Anterior cingulate cortex (tissue), 58 donors: ENCODE measurements at places on chromosomes 2 and 18.

- no peak for DNase-seq
Measured at GRCh38 chr18:693466-694187, 18.8 kb downstream of the ENOSF1 start.

- DNase-seq, result no peak
Measured at GRCh38 chr2:235389626-235390025, 104.2 kb upstream of the AGAP1 start.

DNA sequence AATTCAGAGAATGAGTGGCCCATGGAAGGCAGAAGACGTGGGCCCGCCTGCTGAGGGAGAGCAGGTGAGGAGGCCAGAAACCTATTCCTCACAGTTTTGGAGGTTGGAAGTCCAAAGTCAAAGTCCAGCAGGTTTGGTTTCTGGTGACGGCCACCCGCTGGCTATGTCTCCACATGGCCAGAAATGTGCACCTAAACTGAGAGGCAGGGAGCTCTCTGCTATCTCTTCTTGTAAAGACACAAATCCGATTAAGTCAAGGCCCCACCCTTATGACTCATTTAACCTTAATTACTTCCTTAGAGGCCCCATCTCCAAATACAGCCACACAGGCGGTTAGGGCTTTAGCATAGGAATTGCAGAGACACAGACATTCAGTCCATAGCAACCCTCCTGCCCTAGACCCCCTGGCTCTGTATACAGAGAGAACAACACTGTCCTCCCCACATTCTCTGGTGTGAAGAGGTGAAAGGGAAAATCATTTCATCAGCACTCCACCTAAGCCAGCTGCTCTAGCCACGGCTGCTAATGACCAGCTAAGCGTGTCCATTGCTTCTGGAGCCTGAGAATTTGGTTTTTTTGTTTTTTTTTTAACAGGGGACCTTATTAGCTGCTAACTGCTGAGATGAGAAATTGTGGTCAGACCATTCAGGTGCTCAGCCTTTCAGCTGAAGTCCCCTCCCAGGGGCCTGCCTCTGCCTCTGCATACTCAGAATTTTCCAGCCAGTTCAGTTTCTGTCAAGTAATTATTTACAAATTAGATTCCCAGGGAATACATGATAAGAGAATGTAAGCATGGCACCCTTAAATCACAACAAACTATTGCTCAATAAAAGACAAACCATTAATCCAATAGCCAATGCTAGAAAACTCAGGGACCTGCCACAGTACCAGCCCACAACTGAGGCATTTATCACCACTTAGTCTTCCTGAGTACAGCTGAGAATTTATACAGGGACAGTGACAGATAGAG, 368.7 kb upstream of the ID2 start:
- no peak for DNase-seq

GRCh38 chr2:128455721-128456050, 137.0 kb upstream of the HS6ST1 start:
- DNase-seq, result no peak

DNA sequence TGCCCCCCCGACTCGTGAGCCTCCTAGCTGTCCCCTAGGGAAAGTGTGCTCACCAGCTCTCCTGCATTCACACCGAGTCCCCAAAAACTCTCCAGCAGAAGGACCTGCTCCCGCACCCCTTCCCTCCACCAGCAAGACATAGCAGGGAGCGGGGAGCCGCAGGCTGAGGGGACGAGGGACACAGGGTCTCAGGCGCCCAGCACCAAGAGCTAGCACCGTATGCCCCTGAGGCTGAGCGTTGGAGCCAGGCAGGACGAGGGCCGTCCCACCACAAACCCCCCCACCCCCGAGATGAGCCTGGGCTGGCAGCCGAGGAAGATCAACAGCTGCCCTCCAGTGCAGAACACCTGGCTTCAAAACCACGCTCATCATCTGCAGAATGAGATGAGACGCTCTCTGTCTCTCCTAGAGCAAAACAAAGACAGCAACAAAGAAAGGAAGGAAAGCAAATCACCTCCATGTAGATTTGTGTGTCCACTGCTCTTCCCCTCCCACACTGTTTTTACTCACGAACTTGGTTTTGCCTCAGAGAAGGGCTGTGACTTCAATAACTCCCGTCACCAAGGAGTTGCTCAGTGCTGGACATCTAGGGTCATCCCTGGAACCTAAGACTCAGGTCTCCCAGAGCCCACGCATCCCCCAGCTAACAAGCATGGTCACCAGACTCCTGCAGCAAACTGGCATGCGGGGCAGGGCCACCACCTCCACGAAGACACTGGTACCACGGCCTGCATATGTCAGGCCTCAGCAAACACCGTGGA, 39.7 kb upstream of the SALL3 start:
- DNase-seq, result no peak
